ENCODE measurements at places on chromosomes 16 and 17.

GRCh38 chr17:29032857-29033197 lies 10.1 kb upstream of the PIPOX start:
- no peak for DNase-seq

GRCh38 chr16:84532291-84532724 lies 27.8 kb upstream of the MEAK7 start:
- DNase-seq, result no peak

DNA sequence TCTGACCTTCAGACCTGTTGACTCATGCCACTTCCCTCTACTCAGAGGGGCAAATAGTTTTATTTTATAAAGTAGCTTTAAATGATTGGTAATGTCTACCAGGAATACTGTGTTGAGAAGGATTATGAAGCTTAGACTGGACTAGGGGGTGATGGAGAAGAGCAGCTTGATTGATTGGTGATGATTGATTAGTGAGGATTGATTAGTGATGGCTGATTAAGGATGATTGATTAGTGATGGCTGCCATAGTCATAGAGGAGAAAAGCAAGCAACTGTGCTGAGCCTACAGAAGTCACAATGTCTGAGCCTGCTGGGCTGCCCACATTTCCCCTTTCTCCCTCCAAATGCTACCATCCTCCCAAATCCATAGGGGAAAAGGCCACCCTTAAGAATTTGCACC lies 206.8 kb upstream of the SALL1 start:
- DNase-seq, result no peak

DNA sequence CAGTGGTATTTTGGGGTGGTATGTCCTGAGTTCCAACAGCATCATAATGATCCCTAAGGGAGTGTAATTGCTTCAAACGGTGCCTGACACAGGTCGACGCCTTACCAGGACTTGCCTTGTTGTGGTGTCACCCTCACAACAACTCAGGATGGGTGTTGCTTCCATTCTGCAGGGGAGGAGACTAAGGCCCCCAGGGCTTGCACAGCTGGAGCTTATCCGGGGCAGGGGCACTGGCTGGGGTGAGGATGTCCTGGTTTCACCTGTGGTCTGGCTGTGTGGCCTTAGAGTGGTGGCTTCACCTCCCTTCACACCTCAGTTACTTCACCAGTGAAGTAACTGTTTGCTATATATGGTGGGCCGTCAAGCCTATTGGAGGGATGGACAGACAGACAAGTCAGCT lies 23.3 kb downstream of the LLGL2 start:
- no peak for DNase-seq

DNA sequence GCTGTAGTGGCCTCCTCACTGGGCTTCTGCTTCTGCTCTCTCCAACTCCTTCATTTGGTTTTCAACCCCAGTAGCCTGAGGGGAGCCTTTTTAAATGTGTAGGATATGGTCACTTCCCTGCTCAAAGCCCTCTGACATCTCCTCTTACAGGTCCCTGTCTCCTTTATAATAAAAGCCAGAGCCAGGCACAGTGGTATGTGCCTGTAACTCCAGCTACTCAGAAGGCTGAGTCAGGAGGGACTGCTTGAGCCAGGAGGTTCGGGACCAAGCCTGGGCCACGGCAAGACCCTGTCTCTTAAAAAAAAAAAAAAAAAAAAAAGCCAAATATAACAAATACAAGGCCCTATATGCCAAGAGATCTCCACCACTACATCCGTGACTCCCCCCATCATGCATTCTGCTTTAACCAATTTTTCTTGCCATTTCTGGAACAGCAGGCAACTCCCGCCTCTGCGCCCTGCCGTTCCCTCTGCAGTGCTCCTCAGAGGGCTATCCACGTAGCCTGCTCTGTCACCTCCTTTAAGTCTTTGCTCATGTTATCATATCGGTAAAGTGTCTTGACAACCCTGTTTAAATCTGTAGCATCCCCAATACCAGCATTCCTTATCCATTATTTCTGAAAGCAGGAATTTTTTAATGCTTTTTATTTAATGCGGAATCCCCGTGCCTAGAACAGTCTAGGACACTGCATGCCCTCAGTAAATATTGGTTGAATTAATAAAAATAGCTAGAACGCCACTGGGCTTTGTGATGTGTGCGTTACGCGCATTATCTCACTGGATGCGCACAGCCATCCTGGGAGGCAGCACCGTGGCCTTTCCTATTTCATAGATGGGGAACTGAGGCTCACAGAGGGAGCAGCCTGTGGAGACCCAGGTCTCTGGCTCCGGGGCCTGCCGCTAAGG lies 9.5 kb downstream of the ZNF771 start:
- DNase-seq, result no peak

DNA sequence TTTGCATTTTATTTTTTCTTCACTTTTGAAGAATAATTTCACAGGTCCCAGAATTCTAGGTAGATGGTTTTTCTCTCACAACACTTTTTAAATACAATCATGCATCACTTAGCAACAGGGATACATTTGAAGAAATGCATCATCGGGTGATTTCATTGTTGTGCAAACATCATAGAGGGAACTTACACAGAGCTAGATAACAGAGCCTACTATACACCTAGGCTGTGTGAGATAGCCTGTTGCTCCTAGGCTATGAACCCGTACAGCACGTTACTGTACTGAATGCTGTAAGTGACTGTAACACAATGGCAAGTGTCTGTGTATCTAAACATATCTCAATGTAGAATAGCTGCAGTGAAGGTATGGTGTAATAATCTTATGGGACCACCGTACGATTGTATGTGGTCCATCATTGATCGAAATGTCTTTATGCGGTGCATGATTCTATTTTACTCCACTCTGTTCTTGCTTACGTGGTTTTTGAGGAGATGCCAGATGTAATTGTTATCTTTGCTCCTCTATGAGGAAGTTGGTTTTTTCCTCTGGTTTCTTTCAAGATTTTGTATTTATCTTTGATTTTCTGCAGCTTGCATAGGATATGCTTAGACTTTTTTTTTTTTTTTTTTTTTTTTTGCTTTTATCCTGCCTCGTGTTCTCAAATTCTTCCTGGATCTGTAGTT lies 35.5 kb upstream of the TMEM92 start:
- DNase-seq, result no peak

- DNase-seq, result no peak
Measured at GRCh38 chr16:49524947-49525315, 151.3 kb downstream of the C16orf78 start.

- no peak for DNase-seq
Measured at GRCh38 chr16:87384162-87384874, 742 bp upstream of the FBXO31 start.

DNA sequence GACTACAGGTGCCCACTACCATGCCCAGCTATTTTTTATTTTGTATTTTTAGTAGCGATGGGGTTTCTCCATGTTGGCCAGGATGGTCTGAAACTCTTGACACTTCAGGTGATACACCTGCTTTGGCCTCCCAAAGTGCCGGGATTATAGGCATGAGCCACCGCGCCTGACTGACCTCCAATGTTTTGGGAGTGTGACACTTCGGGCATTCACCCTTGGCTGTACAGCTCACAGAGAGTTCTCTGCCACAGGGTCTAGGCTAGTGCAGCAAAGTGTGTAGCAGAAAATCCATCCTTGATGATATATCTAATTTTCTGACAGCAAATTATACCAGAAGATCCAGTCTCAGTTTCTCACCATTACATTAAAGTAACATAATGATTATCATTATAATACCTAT lies 14.1 kb downstream of the FAM20A start:
- no peak for DNase-seq

DNA sequence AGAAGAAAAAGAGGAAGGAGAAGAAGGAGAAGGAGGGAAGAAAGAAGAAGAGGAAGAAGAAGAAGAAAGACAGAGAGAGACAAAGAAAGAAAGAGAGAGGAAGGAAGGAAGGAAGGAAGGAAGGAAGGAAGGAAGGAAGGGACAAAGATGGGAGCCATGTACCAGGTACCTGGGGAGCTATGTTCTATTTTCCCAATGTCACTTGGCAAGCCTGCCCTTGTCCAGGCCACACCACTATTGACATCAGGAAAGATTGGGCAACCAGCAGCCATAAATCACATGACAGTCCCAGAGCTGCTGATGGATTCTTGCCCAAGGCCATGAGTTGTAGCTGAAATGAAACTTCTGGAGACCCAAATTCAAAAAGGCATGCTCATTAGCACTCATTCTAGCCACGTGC lies 2.7 kb upstream of the CES1 start:
- no peak for DNase-seq

DNA sequence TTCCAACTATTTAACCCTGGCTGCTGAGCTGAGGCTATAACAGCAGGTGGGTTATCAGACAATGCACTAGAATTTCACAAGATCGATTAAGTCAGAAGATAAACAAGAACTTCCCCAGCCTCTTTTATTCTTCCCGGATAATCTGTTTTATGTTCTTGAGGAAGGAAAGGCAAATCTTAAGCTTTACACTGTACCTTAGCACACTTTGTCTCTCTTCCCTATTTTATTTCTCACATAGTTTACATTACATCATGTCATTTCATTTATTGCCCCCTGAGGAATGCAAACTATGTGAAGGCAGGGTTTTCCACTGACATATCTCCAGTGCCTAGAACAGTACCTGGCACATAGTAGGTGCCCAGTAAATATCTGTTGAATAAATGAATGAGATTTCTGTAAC lies 139.6 kb downstream of the SKAP1 start:
- DNase-seq, result no peak

- no peak for DNase-seq
Measured at GRCh38 chr17:28885363-28885762, 12.2 kb downstream of the FLOT2 start.

DNA sequence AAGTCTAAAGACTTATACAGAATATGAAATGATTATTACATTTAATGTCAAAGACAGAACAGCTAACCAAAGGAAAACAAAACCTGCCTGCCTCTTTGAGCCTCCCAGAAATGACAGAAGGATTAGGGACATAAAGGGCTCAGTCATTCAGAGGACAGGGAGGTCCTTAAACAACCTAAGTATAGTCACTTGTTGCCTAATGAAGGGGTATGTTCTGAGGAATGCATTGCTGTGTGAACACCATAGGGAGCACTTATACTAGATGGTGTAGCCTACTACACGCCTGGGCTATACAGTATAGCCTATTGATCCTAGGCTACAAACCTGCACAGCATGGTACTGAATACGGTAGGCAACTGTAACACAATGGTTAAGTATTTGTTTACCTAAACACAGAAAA lies 106.4 kb downstream of the PARN start:
- DNase-seq, result no peak

DNA sequence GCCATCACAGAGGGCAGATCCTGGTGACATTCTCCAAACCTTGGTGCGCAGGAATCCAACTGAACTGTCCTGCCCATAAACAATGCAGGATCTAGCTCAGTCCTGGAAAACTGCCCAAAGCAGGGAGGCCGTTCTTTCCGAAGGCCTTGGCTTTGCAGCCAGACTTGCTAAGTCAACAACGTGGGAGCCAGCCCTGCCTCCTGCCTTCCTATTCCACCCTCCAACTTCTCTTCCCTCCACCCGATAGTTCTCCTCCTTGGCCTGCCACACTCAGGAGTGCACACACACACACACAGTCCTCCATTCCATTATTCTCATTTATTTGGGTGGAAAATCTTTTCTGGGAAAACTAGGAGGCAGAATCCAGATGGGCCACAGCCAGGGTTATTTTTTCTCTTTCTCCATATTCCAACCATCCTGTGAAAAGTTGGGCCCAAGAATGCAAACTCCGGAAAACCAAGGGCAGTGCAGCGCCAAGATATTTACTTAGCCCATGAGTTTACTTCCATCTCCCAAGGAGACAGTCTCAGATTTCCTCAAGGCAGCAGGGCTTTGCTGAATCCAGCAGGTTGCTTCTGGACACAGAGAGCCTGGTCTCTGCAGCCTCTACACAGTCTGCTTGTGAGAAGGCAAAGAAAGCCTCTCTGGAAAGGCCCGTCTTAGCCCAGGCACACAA lies 15.8 kb downstream of the COPRS start:
- DNase-seq, result no peak

- no peak for DNase-seq
Measured at GRCh38 chr16:55242667-55243066, 81.3 kb upstream of the IRX6 start.

DNA sequence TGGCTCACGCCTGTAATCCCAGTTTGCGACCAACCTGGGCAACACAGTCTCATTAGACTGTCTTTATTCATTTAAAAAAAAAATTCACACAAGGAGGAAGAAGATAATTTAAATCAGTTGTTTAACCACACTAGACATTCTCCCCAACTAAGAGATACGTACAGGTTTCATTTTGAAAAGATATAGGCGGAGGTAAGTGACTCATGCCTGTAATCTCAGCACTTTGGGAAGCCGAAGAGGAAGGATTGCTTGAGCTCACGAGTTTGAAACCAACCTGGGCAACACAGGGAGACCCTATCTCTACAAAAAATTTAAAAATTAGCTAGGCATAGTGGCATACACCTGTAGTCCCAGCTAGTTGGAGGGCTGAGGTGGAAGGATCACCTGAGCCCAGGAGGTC lies 5.3 kb downstream of the CMTM4 start:
- no peak for DNase-seq

DNA sequence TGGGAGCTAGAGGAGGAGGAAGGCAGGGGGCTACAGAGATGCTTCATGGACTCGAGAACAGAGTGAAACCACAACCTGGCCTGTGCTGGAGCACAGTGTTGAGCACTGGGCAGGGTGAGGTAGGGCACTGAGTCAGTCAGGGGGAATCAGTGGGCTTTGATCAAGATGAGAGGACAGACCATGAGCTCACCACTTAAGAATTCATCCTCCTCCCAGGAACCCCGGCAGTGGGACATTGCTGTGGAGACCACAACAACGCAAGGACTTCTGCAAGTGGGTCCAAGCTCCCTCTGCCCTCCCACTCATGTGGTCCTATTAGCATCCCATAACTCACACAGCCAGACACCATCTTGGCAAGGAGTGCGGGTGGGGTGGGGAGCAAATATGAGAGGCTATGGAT lies 1.7 kb upstream of the CES5A start:
- DNase-seq, result no peak

- DNase-seq, result no peak
Measured at GRCh38 chr17:60639019-60639330, 38.7 kb upstream of the BCAS3 start.

DNA sequence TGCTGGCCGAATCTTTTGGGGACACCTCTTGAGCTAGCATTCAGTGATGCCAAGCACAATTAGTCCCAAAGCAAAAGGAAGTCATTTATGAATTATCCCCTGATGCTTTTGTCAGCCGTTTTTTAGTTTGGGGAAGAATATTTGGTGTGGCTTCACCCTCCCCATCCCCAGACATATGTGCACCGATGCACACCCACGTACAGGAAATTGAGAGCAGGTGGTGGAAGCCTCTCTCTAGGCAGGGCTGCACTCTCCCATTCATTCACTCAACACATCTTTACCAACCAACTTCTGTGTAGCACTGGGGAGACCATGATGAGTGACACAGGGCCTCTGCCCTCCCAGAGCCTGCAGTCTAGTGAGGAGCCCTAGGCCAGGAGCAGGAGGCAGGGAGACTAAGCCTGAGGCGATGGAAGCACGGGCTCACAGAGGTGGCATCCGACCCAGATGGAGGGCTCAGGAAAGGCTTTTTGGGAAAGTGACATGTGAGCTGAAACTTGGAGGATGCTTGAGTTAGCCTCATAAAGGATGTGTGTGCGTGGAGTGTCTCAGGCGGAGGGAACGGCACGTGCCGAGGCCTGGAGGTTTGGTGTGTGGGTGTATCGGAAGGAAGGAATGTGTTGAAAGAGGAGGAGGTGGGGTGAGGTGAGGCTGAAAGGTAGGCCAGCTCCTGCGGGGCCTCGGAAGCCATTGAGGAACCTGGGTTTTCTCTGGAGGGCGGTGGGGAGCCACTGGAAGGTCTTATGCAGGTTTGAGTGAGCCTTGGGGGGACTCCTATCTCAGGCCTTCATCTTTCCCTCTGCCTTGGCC lies 43.8 kb downstream of the PSME3IP1 start:
- DNase-seq, result no peak

Measured in activated gamma-delta T cell treated with Interleukin-2 at 50 U/mL for 16 hours (primary cell).